ENCODE measurements at places on chromosomes 4 and X.

- no peak for DNase-seq
Measured at GRCh38 chr4:17232566-17233253, 279.2 kb downstream of the QDPR start.

DNA sequence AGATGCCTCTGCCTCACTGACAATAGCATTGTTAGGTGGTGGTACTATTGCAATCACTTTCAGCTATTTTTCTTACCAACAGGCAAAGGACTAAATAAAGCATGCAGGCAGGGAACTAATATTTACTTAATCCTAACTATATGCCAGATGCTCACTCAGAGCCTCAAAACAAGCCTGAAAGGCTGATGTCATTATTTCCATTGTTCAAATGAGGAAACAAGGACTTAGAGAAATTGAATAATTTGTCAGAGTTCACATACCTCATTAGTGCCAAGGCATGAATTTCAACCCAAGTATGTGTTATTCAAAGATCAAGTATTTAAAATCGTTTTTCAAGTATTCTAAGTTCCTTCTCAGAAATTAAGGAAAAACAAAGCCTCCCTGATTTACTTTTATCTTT is 374.9 kb upstream of the TECRL start:
- DNase-seq: no peak

DNA sequence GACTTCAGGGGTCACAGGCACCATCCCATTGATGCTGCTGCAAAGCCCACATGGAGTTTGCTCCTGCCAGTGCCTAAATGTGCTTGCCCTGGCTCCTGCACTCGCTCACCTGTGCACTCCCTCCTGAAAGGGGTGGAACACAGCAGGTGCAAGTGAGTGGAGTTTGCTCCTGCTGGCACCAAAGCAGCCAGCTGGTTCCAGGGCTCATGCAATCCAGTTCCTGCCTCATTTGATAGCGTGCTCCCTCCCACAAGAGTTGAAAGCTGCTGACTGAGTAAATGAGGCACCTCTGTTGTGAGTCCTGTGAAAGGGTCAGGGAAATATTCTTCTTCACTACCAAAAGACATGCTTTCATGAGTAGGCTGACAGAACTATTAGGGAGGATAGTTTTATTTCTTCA is 30.5 kb downstream of the CXCL8 start:
- DNase-seq: no peak

- DNase-seq: no peak
Measured at GRCh38 chr4:109994415-109994827, 81.7 kb downstream of the EGF start.

DNA sequence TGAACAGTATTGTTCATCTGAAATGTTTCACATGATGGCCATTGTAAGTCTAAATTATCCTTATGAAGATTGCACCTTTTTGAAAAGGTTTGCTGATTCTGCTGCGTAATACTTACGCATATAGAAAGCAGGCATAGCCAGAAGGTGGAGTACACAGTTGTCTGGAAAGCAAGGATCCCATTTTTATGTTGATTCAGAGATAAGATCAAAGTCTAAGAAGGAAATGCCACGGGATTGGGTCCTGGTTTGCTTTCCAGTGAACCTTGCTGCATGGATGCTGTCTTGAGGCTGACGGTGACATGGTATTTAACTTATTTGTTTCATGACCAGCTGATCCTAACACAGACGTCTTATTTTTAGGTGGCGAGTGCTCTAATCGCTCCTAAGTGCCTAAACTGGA is 15.5 kb downstream of the MAGEA9B start:
- DNase-seq: no peak

GRCh38 chr4:104591510-104591911 is 96.8 kb upstream of the CXXC4 start:
- DNase-seq: no peak

DNA sequence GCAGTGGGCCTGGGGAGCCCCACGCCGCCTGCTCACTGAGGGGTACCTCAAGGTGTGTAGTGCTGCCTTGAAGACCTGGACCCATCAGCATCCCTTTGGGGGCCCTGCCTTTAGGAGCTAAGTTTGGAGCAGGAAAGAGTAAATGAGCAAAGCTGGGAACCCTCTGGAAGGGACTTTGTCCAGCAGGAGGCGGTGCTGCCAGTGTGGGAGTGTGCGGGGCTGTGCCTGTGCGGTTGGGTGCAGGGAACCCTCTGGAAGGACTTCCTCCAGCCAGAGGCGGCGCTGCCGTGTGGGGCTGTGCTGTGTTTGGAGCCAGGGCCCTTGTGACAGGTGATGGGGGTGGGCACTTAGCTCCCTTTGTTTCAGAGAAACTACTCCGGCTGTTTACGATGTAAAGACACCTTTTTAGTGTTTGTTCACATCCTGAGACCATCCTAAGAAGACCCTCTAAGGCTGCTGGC is 25.8 kb downstream of the RGS12 start:
- DNase-seq: no peak

DNA sequence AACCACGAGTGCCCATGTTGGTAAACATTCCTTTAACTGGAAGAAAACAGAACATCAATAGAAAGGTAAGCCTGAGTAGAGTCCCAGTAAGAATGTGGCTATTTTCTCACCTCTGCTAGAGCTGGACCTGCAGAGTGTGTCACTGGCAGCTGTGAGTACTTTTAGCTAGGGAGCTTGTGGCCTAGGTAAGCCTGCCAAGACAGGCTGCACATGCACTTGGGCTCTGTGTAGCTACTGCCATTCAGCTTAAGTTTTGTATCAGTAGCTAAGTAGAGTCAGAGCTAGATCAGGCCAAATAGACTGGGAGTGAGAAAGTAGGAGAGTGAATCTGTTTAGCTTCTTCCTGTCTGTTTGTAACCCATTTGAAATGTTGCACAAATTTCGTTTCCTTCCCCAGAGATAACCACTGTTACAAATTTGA is 35.3 kb downstream of the RBPJ start:
- no peak for DNase-seq

- no peak for DNase-seq
Measured at GRCh38 chrX:155544881-155545280, 67.9 kb downstream of the TMLHE start.

GRCh38 chr4:173509036-173510001 is 20.7 kb downstream of the HAND2 start:
- DNase-seq: no peak

DNA sequence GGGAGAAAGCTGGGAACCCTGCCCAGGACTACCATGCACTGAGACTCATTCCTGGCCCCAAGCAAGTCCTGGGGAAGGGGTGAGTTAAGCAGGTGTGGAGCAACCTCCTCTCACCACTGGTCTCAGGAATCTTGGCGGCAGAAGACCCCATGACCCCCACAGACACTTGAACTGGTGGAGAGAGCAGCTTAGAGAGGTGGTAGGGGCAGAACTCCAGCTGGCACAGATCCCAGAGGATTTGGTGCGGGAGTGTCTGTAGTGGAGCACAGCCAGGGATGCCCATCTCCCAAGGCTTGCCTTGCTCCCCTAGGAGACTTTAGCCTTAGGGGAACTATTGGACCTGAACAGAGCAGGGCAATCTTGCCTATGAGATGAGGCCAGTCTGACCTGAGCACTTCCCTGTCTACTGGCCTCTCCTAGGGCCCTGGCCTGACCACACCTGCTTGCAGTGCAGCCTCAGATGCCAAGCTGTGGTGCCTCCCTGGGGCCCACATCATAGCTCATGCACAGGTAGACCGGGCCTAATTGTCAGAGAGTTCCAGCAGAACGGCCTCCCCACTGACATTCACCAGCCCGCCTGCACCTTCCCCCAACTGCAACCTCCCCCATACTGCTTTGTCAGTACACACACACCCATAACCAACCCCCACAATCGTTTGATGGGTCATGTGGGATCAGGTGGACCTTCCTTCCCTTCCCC is 78.0 kb downstream of the NAA11 start:
- no peak for DNase-seq

- DNase-seq: no peak
Measured at GRCh38 chr4:102579794-102580462, 78.8 kb downstream of the NFKB1 start.

GRCh38 chr4:39574946-39575345 is 47.7 kb upstream of the UGDH start:
- DNase-seq: no peak

- no peak for DNase-seq
Measured at GRCh38 chr4:41301137-41301536, 44.4 kb downstream of the UCHL1 start.

DNA sequence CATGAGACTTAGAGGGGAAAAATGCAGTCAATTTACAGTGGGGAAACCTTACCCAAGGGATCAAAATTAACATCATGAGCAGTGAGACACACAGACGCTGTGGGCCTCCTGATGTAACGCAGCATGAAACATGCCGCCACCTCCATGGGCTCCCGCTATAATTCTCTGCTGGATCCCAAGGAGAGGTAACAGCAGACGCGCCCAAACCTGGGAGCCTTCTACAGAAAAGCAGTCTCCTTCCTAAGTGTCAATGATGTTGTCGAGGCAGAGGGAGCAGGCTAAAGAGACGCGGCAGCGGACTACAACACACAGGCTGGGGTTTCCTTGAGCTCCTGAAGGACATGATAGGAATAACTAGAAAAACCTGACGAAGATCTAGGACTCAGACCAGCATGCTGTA is 142.3 kb downstream of the AFAP1 start:
- DNase-seq: no peak

- DNase-seq: no peak
Measured at GRCh38 chrX:44550563-44550962, 7.9 kb upstream of the FUNDC1 start.

DNA sequence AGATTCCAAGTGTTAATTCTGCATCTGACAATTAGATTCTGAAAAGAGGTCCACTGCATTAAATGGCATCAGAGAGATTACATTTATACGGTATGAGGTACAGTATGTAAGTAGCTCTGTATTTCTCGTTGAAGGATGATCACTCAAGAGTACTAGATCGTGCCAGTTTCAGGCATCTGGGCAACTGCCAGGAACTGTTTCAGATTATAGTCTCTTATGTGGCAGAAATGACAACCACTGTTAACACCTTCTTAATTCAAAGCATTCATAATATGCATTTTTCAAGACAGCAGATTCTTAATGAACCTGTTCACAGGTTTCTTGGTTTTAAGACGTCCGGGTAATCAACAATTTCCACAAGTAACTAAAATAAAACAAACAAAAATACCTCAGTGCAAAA is 1.6 kb downstream of the ANKRD50 start:
- no peak for DNase-seq

GRCh38 chrX:120269373-120270035 is 18.9 kb downstream of the ZBTB33 start:
- DNase-seq: no peak

DNA sequence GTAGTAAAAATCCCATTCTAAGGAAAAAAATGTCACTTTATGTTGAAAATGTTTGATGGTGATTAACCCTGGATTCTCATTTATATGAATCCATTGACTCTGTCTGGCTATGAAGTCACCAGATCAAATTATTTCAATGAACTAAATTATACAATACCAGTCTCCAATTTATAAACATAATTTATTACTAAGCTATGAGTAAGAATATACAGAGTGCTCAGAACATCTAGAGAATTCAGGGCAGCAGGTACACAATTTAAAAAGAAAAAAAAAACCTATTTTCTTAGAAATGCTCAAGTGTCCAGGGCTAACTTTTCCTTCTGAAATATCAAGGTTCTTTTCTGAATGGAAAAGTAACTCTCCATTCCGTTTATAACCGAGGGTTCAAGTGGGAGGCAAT is 48.6 kb downstream of the VEGFC start:
- no peak for DNase-seq

DNA sequence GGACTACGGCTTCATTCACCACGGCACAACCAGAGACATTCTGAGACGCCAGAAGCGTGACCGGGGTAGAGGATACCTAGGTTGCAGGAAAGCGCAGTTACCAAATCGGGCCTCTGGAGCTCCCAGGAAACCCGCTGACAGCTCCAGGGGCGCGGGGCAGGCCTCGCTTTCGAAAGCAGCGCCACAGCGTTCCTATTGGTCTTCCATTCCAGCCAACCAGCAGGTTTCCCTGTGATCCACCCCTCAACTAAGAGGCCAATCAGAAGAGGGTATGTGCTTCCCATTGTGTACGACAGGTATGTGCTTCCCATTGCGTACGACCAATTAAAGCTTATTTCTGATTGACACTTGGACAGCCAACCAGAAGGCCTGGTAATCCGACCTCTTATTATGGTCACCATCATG is 14.9 kb downstream of the SNX12 start:
- no peak for DNase-seq

DNA sequence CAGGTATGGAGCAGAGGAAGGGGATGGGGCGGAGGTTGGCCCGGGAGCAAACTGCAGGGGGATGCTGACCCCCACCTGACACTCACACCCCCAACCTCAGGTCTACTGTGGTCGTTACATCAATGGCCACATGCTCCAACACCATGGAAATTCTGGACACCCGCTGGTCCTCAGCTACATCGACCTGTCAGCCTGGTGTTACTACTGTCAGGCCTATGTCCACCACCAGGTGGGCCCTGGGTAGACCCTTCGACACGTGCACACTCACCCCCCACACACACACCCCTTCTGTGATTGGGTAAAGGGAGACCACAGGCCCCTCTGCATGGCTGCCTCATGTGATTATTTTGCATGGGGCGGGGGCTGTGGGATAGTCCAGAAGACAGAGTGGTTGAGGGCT is 2.2 kb upstream of the ERAS start:
- DNase-seq: no peak

DNA sequence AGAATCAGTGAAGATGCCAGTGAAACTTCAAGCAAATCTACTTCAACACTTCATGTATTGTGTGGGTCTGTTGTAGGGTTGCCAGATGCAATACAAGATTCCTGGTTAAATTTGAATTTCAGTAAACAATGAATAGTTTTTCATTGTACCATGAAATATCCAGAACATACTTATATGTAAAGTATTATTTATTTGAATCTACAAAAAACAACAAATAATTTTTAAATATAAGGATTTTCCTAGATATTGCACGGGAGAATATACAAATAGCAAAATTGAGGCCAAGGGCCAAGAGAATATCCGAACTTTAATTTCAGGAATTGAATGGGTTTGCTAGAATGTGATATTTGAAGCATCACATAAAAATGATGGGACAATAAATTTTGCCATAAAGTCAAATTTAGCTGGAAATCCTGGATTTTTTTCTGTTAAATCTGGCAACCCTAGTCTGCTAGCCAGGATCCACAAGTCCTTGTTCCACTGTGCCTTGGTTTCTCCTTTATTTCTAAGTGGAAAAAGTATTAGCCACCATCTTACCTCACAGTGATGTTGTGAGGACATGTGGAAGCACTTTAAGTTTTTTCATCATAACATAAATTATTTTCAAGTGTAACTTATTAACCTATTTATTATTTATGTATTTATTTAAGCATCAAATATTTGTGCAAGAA is 2.3 kb downstream of the CXCL8 start:
- DNase-seq: no peak
